ENCODE measurements at places on chromosomes 6 and 20.

DNA sequence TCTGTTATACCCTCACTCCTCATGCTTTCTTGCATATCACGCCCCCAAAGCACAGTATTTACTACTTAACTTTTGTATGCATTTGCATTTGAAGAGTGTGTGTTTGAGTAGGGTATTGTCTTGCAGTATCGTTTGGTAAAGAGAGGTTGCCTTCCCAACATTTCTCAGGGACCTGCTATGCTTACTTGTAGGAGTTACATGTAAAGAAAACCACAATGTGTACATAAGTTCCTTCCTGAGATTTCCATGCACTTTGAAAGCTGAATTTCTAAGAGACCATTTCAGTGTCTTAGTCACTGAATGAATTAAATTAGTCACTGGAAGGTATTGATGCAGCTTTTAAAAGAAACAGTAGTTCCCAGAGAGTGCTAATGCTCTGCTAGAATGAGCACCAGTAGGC lies 159.3 kb upstream of the LAMA2 start:
- no peak for DNase-seq

GRCh38 chr6:101830501-101831031 lies 437.1 kb downstream of the GRIK2 start:
- no peak for DNase-seq

GRCh38 chr6:34867484-34867883 lies 20.4 kb downstream of the TAF11 start:
- no peak for DNase-seq

DNA sequence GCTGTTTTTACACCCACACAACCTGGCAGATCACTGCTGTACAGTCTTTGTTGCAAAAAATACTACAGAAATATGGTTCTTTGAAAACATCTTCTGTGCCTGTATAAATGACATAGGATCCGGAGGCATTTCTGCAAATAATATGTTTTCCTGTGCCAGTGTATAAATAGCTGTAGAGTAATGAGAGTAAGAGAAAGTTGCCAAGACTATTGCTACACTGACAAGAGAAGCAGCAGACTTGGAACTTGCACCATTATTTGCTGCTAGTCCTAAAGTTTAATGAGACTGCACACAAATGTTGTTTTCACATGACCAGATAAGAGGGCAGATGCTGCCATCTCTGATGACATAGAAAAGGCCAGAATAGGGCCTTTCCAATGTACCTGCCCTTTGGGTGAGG lies 50.0 kb upstream of the DTNBP1 start:
- DNase-seq = no peak

DNA sequence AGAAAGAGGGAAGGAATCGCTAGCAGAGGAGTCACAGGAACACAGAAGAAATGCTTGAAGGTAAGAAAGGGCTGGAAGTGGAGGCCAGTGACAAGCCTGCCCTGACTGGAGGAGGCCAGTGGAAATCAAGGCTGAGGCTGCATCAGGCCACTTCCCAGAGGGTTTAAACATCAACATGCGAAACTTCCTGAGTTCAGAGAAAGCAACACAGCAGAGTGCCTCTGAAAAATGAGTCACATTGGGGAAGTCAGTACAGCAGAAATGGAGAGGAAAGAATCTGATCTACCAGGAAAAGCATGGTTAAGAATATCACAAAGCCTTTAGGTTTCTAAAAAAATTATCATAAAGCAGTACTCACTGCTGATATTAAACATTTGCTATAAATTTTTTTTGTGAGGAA lies 23.3 kb downstream of the NAPB start:
- DNase-seq = no peak

GRCh38 chr6:4017058-4017739 lies 61.7 kb downstream of the FAM217A start:
- no peak for DNase-seq

DNA sequence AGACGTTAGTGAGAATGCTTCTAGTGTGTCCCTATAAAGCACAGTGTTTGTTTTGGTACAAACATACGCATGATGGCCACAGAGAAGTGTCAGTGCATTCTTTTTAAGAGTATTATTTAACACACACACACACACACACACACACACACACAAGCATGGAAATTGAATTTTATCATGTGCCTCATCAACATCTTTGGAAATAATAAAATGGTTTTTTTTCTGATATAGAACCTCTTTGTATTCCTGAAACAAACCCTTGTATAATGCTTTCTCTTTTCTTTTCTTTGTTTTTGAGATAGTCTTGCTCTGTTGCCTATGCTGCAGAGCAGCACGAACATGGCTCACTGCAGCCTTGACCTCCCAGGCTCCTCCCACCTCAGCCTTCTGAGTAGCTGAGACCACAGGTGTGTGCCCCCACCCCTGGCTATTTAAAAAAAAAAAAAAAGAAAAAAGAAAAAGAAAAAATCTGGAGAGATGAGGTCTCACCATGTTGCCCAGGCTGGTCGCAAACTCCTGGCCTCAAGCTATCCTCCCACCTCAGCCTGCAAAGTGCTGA lies 116.2 kb upstream of the SYNDIG1 start:
- DNase-seq = no peak

DNA sequence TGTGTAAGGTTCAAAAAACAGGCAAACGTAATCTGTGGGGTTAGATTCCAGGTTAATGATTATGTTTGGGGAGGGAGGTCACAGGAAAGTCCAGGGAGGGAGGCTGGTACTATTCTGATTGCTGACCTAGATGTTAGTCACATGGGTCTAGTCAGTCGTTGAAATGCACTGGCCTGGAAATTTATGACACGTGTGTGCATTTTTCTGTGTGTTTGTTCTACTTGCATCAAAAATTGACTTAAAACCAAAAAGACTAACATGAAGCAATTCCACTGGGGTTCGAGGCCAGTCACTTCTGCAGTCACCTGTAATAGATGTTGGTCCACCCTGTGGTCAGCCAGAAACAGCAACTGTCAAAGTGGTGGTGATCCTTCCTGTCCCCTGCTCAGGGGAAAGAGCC lies 104.2 kb upstream of the MLN start:
- DNase-seq = no peak

Data from CD8-positive, alpha-beta T cell (primary cell).